T-cell (primary cell): ENCODE measurements at places on chromosomes 1 and 21. TPM values are rescaled to one million over a fixed set of nuclear protein-coding genes. Genes with fewer than 3 reads are reported as not detected.
A peak's percentile ranks its signal among the peaks of the same experiment; 100 is the strongest.

VTCN1 gene
- not detected for total RNA-seq

UQCRHL gene
- total RNA-seq = 1.1 TPM

DNA sequence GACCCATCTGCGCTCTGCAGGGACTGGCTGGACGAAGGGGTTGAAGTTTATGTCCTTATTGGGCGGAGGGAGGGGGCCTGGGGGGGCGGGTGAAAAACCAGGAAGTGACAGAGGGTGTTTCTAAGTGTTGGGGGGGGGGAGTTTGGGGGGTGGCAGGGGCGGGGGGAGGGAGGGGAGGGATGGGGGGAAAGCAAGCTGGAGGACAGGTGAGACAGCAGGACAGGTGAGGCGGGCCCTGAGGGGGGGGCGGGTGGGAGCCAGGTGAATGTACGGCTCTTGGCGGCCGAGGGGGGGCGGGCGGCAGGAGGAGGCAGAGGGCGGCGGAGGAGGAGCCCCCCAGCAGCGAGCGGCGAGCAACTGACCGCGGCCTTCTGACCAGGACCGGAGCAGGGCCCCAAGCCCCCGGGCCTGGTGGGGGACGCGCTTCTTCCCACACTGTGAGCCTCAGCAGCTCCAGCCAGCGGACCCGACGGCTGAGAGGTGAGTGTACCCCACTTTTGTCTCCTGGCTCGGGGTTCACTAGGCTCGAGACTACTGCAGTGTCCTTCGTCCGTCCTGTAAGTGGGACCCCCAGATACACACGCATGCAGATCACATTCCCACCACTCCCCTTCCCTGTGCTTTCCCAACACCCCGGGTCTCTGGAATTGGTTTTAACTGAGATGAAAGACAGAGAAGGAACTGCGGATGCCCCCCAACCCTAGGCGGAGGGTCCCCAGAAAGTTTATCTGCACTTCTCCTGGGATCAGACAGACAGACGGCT, at the start of gene ZBTB7B:
Gene ZBTB7B (plus strand): TSS at position 339 of the 763 bp plus-strand sequence. CDS start 11,859 bp downstream, outside the sequence.
- peak within 1 kb of the TSS; percentile 97 for H3K4me3 ChIP-seq
- no peaks in the 10 kb centered on the region for H3K27me3 ChIP-seq
- H3K36me3 ChIP-seq = no peaks in the 10 kb centered on the region
- H3K4me1 ChIP-seq = peaks cover 91% of the 10 kb centered on the region

CELA2A gene
- total RNA-seq = 1.5 TPM

DNA sequence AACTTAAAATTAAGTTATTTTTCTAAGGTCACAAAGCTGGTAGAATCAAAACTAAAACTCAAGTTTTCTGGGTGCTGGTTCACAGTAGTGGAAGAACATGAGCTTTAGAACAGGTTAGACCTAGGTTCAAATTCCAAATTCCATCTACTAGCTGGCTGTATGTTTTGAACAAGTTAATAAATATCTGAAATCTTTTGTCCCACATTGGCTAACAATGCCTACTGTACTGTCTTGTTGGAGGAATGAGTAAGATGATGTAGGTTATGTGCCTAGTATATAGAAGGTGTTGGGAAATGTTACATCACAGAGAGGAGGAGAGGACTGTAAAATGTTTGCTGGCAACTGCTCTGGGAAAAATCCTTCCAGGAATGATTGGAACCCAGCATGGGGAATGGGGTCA, 14.0 kb upstream of the CD247 start:
- H3K4me3 ChIP-seq = no peak overlapping the region
- no peaks in the 10 kb centered on the region for H3K4me1 ChIP-seq
- no peaks in the 10 kb centered on the region for H3K36me3 ChIP-seq
- no peaks in the 10 kb centered on the region for H3K27me3 ChIP-seq
- DNase-seq = no peak
- no peak overlapping the region for H3K27ac ChIP-seq

ORC1 gene
- 2.1 TPM for total RNA-seq

GRCh38 chr21:20971296-20971921, 26.8 kb upstream of the NCAM2 start:
- DNase-seq = no peak
- no peaks in the 10 kb centered on the region for H3K36me3 ChIP-seq
- H3K27ac ChIP-seq = no peak overlapping the region
- no peak overlapping the region for H3K4me3 ChIP-seq

- H3K27ac ChIP-seq = no peak overlapping the region
- no peak for DNase-seq
- no peaks in the 10 kb centered on the region for H3K36me3 ChIP-seq
- no peaks in the 10 kb centered on the region for H3K27me3 ChIP-seq
- H3K4me1 ChIP-seq = no peaks in the 10 kb centered on the region
These were observed 333.8 kb downstream of the ST6GALNAC3 start for GRCh38 chr1:76408303-76408702.

TSPEAR gene
- total RNA-seq = not detected

- no peak within 1 kb of the TSS for H3K27ac ChIP-seq
- DNase-seq = peak; percentile 34
- H3K27me3 ChIP-seq = peaks cover 35% of the 10 kb centered on the region
- H3K4me1 ChIP-seq = peaks cover 17% of the 10 kb centered on the region
These were observed at the start of gene VANGL2 for GRCh38 chr1:160400223-160400645. TSS of gene VANGL2 (plus strand) at chr1:160400564. CDS start at chr1:160415838, 15,274 bp downstream.

DNA sequence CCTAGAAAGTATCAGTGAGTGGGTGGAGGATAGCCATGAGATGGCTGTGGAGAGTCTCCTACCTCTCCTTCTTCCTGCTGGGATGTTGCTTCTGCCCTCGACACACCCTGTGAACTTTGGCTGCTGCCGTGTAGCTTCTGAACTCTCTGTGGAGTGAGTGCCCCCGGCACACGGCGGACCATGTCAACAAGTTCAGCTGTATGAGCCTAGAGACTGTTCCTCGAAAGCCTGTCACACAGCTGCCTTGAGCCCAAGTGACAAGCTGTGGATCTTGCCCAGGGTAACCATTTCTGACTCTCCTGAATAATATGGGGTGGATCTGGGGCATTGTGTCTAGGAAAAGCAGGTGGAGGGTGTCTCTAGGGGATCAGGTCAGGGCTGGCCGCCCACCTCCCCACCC, 143.2 kb downstream of the NOS1AP start:
- no peak overlapping the region for H3K27ac ChIP-seq
- H3K4me1 ChIP-seq = no peaks in the 10 kb centered on the region
- no peak for DNase-seq
- H3K27me3 ChIP-seq = peaks cover 18% of the 10 kb centered on the region
- no peaks in the 10 kb centered on the region for H3K36me3 ChIP-seq
- H3K4me3 ChIP-seq = no peak overlapping the region

- H3K27ac ChIP-seq = no peak overlapping the region
- no peaks in the 10 kb centered on the region for H3K36me3 ChIP-seq
- H3K4me3 ChIP-seq = no peak overlapping the region
- DNase-seq = no peak
- peaks cover 1% of the 10 kb centered on the region for H3K4me1 ChIP-seq
These were observed 6.4 kb upstream of the AGL start for GRCh38 chr1:99843760-99844159.

SLC2A5 gene
- total RNA-seq = 0.38 TPM

CFHR1 gene
- total RNA-seq = not detected

GRCh38 chr1:170471398-170472053, 60.4 kb upstream of the GORAB start:
- H3K4me3 ChIP-seq = no peak overlapping the region
- no peak for DNase-seq
- H3K4me1 ChIP-seq = no peaks in the 10 kb centered on the region
- H3K36me3 ChIP-seq = no peaks in the 10 kb centered on the region
- H3K27me3 ChIP-seq = no peaks in the 10 kb centered on the region

FAM72C gene
- 0.32 TPM for total RNA-seq
